ENCODE measurements at places on chromosomes 3 and 15.

- DNase-seq = no peak
These were observed 51.0 kb downstream of the MCF2L2 start for GRCh38 chr3:183377307-183377959.

- peak; percentile 86 for DNase-seq
These were observed at the start of gene FHIT for GRCh38 chr3:61251174-61251972. Gene FHIT, minus strand, starts transcription at chr3:61251452.

DNA sequence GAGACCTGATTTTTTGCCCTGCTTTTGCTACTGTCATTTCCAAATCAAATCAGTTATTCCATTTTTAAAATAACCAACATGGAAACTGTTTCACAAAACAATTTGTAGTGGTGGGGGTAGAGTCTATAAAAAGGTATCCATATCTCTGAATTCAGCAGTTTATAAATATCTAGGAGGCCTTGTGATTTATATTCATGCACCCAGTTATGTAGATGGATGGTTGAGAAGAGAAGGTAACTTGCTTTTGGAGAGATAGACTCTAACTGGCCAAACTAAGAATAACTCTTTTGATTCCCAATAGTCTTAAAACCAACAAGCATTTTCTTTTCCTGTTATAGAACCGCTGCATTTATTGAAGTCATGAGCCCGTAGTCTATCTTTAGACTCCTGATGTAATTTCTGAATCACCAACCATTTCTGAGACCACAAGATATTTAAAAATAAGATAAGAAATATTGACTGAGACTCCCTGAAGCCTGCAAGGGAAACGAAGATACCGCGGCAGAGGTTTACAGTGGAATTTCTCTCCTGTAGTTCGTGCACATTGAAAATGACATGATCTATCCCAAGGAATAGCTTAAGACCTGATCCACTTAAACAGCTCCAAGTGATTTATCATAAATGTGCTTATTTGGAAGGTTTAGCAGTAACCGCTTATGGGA, 68.5 kb downstream of the SAMMSON start:
- no peak for DNase-seq

GRCh38 chr3:9581742-9582141, 28.1 kb upstream of the LHFPL4 start:
- no peak for DNase-seq

DNA sequence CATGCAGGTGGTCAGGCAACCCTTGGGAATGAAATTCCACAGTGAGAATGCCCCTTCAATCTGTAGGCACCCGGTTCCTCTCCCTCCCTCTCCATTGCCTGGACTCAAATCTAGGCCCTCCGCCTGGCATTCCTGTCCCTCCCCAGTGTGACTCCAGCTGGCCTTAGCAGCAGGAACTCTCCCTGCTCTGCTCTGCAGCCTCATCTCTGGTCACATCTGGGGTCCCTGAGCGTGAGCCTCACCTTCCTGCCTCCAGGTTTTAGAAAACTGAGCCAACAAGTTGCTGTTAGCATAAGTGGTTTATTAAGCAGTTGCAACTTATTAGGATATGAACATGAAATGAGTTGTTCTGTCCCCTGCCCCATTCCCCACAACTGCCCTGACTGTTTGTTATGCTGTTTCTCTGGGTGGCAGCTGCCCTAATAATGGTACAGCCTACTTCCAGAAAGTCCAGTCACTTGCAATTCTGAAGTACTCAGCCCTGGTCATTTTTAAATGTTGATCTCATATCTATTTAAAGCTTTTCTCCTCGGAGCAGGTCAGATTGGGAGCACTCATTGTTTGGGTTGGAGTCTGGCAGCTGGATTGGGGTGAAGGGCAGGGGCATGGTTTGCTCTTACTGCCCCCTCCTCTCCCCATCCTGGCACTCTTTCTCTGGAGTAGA, 63.0 kb upstream of the ANKRD34C start:
- no peak for DNase-seq

DNA sequence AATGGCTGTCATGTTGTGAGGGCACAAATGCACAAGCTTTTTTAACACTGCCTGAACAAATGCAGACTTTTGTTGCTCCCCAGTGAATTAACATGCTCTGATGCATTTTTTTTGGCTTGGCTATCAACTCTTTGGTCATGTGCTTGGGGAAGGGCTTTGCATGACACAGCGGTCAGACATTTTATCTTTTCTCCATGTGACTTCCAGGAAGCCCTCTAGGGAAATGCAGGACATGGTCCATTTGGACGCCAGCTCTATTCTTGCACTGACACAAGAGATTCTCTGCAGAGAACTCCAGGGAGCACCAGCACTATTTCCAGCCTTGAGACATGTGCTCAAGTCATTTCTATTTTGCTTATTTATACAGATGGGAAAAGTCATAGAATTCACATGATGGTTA, 46.2 kb downstream of the NEK11 start:
- no peak for DNase-seq

DNA sequence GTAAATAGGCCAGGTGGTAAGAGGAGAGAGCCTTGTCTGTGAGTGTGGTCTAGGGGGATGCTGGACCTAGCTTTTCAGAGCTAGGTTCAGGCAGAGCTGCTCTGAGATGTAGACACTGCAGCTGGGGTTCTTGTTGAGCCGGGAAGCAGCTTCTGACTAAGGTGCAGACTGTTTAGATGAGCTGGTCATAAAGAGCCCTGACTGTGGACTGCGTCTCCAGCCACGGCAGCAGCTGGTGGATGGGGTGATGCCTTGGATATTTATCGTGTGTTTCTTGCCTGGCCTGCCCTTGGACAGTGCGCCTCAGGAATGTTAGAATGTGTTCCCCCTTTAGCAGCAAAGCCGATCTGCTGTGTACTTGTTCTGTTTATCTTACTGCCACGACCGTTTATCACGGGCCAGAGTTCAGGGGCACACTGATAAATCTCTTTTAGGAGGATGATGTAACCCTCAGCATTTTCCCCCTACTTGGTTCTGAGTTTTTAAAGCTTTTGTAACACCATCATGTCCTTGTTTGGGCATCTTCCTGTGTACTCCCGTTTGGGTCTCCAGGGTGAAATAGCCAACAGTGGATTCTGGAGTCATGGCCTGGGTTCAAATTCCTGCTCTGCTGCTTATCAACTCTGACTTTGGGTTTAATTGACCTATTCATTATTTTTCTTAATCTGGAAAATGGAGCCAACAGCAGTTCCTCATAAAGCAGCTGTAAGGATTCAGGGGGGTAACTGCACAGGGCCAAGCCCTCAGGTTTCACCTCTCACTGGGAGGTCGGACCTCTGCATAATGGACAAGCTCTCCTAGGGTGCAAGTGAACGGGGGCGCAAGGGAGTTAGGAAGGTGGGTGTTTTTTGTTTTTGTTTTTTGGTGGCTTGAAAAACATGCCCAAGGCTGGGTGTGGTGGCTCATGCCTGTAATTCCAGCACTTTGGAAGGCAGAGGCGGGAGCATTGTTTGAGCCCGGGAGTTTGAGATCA, 51.4 kb downstream of the FLNB start:
- DNase-seq = no peak

- no peak for DNase-seq
These were observed 53.2 kb downstream of the CHAC1 start for GRCh38 chr15:41006479-41006878.

GRCh38 chr3:98038286-98038685, 3.2 kb upstream of the GABRR3 start:
- no peak for DNase-seq

- DNase-seq = no peak
These were observed 75.4 kb downstream of the CDC25A start for GRCh38 chr3:48112813-48113212.

GRCh38 chr3:24197809-24198208, 252.7 kb downstream of the NR1D2 start:
- no peak for DNase-seq

All from stimulated activated CD4-positive, alpha-beta T cell treated with anti-CD3 and anti-CD28 coated beads, Interleukin-2, amount 100 ng/mL, for 48 hours (primary cell).